ENCODE measurements at places on chromosomes 13 and 19.

DNA sequence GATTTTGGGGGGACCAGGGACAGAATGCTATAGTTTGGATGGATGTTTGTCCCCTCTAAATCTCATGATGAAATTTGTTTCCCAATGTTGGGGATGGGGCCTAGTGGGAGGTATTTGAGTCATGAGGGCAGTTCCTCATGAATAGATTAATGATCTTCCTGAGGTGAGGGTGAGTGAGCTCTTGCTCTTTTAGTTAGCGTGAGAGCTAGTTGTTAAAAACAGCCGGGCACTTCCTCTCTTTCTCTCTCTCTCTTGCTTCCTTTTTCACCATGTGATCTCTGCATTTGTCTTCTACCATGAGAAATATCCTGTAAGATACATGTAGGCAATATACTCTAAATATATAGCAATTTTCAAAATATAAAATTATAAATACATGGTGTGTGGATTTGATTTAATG lies 290.8 kb upstream of the PCDH9 start:
- DNase-seq: no peak

- DNase-seq: peak; percentile 63
Measured at GRCh38 chr19:53868892-53869804, 1.5 kb downstream of the MYADM start.

DNA sequence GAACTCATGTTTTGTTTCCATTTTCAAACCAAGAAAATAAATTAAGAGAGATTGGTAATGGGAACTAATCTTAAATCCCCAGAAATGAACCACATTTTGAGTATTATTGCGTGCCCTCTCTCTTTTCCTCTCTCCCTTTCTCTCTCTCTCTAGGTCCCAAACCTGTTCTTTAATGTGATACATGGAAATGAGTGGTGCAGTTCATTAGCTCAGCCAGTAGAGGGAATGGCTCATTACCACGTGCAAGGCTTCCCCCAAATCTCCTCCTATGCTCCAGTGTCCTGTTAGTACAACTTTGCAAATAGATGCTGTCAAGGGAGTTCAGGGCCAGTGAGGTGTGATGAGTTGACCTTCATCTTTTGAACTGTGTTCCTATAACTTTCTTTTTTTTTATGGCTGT lies 178.4 kb downstream of the FGF9 start:
- no peak for DNase-seq

DNA sequence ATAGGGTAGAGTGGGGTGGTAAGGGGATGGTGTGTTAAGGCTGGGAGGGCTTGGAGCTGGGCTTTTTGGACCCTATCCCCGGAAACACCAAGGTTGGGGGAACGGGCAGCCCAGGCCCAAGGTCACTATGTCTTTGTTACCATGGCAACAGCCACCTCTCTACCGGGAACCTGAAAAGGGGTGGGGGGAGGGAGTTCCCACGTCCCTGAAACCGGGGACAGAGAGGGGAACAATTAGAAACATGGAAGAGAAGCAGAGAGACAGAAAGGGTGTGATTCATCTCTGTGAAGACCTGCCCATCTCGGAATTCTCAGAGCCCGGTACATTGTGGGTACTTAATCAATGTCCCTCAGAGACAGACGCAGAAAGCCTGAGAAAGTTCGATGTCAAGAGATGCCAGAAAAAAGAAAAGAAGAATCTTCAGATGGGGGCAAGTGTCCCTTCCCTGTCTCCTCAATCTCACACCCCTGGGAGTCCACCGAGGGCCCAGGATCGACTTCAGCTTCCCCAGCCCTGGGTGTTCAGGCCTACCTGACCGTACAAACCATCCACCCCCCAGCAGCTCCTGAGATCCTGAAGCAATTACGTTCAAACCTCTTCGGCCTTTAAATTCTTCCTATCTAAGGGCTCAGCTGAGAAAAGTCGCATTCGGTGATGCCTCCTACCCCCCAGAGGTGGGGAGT lies 6.8 kb upstream of the LRFN1 start:
- DNase-seq: no peak

DNA sequence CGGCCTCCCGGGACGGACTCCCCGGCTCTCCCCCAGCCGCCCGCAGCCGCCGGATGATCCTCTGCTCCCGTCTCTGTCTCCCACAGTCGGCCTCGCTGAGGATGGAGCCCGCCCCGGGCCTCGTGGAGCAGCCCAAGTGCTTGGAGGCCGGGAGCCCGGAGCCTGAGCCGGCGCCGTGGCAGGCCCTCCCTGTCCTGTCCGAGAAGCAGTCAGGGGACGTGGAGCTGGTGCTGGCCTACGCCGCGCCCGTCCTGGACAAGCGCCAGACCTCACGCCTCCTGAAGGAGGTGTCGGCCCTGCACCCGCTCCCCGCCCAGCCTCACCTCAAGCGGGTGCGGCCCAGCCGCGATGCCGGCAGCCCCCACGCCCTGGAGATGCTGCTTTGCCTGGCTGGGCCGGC lies 6.8 kb downstream of the ADAT3 start:
- DNase-seq: no peak

- DNase-seq: no peak
Measured at GRCh38 chr13:93151277-93151676, 75.3 kb upstream of the GPC6 start.

DNA sequence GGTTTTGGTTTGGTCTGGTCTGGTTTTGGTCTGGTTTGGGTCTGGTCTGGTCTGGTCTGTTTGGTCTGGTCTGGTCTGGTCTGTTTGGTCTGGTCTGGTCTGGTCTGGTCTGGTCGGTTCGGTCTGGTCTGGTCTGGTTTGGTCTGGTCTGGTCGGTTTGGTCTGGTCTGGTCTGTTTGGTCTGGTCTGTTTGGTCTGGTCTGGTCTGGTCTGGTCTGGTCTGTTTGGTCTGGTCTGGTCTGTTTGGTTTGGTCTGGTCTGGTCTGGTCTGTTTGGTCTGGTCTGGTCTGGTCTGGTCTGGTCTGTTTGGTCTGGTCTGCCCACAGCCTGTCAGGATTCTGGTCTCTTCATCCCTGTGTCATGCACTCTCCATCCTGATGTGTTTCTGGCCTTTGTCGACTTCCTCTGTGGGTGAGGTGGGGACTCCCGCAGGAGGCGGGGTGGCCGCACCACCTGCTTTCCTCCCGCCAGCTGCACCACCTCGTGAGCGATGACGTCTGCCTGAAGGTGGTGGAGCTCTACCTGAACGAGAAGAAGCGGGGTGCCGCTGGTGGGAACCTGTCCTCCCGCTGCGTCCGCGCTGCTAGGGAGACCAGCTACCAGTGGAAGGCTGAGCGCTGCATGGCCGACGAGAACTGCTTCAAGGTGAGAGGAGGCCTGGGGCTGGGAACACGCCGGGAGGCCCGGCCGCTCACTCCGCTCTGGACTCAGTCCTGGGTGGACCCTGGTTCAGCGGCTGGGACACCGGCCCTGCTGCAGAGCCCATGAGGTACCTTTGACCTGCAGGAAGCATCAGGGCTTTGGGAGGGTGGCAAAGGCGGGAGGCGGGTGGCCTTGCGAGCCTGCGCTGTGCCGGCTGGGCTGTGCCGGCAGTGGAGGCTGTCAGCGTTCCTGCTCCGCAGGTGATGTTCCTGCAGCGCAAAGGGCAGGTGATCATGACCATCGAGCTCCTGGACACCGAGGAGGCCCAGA lies 12.9 kb upstream of the F2RL3 start:
- DNase-seq: no peak

GRCh38 chr19:7772752-7773291 lies 9.8 kb downstream of the CLEC4M start:
- DNase-seq: no peak

- no peak for DNase-seq
Measured at GRCh38 chr13:50592412-50593155, 250.9 kb downstream of the DLEU7 start.

GRCh38 chr13:21014502-21015170 lies 46.8 kb downstream of the LATS2 start:
- no peak for DNase-seq

GRCh38 chr19:16062789-16063188 lies 13.5 kb upstream of the TPM4 start:
- peak; percentile 65 for DNase-seq

GRCh38 chr13:97502706-97503105 lies 68.7 kb downstream of the RAP2A start:
- no peak for DNase-seq

DNA sequence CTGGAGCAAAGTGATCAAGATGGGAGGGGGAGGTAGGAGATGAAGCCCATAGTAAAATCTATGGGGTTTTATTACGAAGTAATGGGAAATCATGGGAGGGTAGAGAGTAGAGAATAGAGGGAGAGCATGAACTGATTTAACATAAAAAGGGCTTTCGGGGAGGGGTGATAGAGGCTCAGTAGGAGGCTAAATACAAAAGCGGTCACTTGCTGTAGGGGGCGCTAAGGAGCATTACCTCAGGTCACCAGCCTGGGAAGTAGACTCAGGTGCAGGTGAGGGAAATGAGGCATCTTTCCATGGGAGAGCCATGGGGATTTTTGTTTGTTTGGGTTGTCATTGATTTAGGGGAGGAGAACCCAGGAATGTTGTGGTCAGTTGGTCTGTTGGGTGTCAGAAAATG lies 14.1 kb downstream of the KRTDAP start:
- no peak for DNase-seq

DNA sequence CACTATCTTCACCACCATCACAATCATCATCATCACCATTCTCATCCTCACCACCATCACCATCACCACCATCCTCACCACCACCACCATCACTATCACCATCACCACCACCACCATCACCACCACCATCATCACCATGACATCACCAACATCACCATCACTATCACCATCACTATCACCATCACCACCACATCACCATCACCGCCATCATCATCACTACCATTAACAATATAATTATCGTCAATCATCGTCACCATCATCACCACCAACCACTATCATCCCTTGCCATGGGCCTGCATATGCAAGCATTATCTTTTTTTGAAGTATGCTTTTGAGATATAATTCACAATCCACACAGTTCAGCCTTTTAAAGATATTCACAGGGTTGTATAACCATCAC lies 7.6 kb upstream of the PPP6R1 start:
- no peak for DNase-seq

All from stimulated activated CD4-positive, alpha-beta T cell treated with anti-CD3 and anti-CD28 coated beads, TNF-alpha, amount 100 ng/mL, for 1 hour (primary cell).